PC-9 (cell line): ENCODE measurements at places on chromosomes 6 and 20. TPM values are rescaled to one million over a fixed set of nuclear protein-coding genes. Genes with fewer than 3 reads are reported as not detected.

ADGRF1 gene
- 112 and 162 TPM in 2 replicates for total RNA-seq

LPA gene
- total RNA-seq, result not detected in 2 replicates

CGA gene
- not detected in 2 replicates for total RNA-seq

SLC12A5 gene
- 6.0 and 8.7 TPM in 2 replicates for total RNA-seq

PAQR8 gene
- total RNA-seq, result 3.7 and 4.1 TPM in 2 replicates

PGC gene
- total RNA-seq, result not detected in 2 replicates

FAM184A gene
- total RNA-seq, result 0.85 and 1.1 TPM in 2 replicates

MTFR2 gene
- 10.5 and 12.6 TPM in 2 replicates for total RNA-seq

TBX18 gene
- not detected in 2 replicates for total RNA-seq

PACRG gene
- total RNA-seq, result not detected in 2 replicates

GRCh38 chr20:57826666-57827287 lies 117.0 kb upstream of the PMEPA1 start:
- DNase-seq, result no peak

- DNase-seq, result no peak
Observed at GRCh38 chr20:34887023-34887422, 10.6 kb downstream of the ACSS2 start.

GRCh38 chr6:137122612-137123011 lies 50.8 kb downstream of the IL22RA2 start:
- DNase-seq, result peak; percentile 46

- DNase-seq, result no peak
Observed at GRCh38 chr6:41934278-41935192, 7.1 kb downstream of the CCND3 start.

DNA sequence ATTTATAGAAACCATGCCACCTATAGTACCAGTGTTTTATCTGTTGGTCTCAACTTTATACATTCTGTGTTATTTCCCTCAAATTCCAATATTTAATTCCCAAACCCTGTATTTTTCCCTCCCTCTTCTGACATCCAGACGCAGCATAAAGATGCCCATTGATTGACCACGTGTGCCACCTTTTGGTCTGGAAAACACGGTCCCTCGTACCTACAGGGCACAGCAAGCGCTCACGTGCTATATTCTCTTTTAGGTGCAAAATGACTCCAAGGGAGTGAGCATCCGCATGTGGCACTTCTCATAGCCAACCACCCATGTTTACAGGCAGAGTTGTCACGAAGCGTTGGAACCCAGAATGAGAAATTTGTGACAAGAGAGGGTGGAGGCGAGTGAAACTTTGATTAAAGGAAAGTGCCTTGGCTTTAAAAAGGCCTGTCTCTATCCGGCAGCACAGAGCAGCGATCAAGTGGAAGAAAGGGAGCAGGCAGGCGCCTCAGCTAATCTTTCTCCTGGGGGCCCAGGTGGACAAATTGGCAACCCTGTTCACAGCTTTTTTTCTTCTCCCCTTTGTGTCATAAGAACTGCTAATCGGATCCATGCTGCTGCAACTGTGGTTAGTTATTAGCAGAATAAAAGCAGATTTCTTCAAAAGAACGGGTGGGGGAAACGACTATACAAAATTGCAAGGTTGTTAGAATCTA lies 225.9 kb downstream of the TMEM242 start:
- no peak for DNase-seq

- no peak for DNase-seq
Observed at GRCh38 chr6:79353226-79353625, 118.7 kb upstream of the HMGN3 start.

DNA sequence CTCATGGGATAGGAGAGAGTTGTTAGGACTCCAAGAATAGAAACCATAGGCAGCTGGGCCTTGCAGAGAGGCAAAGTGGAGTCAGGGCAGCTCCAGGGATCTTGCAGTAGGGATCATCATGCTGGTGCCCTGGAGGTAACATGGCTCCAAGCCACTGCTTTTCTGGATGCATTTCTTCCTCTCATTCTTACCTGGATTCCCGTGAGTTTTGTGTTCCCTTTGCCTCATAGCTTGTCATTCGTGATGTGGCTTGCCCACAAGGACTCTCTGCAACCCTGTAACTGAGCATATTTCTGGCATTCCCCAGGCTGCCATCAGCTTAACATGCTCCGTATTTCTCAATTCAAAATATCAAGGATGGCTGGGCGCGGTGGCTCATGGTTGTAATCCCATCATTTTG lies 5.3 kb downstream of the NHLRC1 start:
- DNase-seq, result no peak

DNA sequence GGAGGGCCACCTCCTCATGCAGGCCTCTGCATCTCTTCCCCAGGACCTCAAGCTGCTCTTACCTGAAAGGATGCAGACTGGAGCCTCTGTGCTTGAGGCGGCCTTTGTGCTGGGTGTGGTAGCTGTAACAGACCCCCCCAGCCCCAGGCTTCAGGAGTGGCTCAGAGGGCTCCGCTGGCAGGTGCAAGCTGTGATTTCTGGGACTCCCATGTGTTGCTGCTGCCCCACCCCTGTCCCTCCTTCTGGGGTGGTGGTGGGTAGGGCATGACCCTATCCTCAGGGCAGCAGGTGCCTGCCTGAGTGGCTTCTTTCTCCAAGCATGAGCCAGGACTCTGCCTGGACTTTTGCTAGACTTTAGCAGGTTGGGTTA lies 121.2 kb downstream of the SULF2 start:
- DNase-seq, result no peak

DNA sequence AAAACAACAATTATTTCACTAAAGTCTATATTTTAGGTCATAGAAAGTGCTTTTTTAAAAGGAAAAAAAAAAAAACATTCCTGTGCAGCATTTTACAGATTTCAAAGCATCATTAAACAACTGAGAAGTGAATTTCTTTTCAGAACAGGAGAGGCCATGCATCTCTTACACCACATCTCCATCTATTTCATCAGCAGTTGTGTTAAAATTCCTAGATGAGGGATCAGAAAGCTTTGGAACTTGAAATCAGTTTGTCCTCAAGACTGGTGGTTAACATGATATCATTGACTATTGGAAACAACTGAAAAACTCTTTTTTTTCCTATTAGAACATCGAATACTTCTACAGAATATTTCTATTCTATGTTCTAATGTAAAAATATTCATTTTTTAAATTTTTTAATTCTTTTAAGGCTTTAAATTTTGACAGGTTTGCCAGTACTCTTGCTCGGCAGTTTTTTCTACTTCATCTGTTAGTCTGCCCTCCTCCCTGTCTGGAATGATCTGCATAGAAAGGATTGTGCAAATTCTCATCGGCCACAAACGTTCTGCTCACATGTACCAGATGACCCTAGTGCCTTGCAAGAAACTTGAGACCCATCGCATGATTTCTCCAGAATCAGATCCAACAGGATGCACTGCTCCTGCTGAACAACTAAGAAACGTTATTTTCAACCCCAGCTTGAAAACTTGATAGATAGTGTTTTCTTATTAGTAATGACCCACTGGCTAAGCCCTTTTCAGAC lies 411.0 kb upstream of the AGPAT4 start:
- no peak for DNase-seq

- no peak for DNase-seq
Observed at GRCh38 chr6:106165885-106166485, 79.8 kb downstream of the PRDM1 start.

DNA sequence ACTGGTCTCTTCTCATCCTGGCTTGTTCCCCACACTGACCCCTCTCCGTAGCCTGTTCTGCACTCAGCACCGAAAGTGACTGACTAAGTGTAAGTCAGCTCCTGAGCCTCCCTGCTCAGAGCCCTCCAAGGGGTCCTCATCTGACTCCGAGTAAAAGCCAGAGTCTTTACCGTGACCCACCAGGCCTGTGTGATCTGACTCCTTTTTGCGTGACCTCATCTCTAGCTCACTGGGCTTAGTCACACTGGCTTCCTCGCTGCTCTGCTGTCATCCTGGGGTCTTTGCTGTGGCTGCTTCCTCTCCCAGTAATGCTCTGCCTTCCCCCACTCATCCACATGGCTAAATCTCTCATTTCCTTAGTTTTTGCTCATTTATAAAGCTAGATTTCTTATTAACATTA lies 116.6 kb downstream of the PLCB4 start:
- no peak for DNase-seq

DNA sequence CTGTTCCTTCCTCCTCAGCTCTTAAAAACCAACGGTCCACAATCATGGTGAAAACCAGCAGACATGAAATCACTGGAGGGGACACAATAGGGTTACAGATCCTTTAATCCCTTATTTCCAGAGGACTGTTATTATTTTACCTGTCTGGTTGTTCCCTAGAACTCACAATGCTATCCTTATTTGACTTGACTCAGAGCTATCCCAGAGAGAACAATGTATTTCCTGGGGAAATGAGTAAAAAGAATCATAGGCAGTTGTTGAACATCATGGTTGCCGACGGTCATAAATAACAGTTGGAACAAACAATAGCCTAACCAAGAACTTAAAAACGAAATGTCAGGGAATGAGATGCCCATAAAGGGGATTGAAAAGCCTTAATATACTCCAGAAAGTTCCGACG lies 9.3 kb downstream of the OR2H1 start:
- DNase-seq, result no peak

DNA sequence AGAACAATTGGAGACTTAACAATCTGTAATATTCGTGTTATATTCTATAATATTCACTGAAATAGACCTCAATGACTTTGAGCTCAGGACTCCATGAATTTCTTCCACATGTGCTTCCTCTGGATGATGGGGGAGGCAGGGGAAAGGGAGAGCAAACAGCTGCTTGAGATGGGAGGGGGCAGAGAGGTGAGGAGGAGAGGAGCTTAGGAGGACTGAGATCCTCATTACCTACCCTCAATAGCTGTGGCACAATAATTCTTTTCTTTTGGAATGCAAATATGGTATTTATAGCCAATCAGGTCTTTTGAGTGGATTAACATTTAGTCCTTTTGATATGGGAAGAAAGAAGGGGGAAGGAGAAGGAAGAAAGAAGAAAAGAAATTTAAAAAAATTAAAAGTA lies 64.1 kb upstream of the ZNF217 start:
- DNase-seq, result no peak

DNA sequence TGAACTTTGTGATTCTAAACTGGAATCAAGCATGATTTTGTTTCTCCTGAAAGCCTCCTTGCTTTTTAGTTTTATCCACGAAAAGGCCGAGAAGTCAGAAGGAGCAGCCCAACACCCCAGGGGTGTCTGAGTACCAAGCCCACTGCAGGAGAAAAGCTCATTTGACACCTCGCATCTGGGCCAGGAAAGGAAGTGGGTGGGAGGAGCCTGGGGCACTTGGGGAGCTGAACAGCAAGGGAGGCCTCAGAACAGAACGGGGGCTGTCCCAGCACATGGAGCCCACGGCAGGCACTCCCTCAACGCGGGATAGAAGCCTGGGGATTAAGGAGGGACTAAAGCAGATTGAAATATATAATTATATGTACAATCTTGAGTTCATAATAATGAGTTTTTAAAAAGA lies 6.6 kb downstream of the KIF25 start:
- no peak for DNase-seq

GRCh38 chr20:48717680-48718223 lies 110.0 kb downstream of the PREX1 start:
- DNase-seq, result no peak

GRCh38 chr20:20463933-20464374 lies 96.0 kb downstream of the INSM1 start:
- no peak for DNase-seq

- DNase-seq, result no peak
Observed at GRCh38 chr20:43383026-43383795, 74.5 kb upstream of the SRSF6 start.

- peak; percentile 65 for DNase-seq
Observed at GRCh38 chr6:12572896-12573827, 143.4 kb upstream of the PHACTR1 start.

DNA sequence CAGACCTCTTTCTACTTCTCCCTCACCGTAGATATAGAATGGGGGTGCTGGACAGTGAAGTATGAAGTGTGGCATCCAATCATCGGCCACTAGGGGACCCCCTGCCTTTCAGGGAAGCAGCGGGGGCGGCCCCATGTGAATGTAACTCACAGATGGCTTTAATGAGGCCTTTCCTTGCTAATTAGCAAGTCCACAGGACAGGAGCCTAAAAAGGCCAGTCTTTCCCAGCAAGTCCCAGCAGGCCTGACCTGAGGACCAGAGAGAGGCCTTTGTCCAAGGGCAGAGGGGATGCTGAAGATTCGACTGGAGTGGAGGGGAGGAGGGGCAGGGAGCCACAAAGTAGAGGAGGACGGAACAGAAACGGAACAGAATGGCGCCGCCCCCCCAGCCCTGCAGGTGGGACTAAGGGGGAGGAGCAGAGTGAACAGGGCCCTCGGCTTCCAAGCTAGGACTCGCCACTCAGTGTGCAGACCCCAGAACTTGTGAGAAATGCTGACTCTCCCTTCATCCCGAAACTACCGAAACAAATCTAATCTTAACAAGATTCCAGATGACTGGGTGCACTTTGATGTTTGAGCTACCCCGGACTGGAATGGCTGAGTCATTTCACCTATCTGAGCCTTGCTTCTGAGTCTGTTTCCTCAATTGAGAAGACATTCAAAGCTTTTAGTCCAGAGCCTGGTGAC lies 5.8 kb downstream of the C6orf132 start:
- no peak for DNase-seq

DNA sequence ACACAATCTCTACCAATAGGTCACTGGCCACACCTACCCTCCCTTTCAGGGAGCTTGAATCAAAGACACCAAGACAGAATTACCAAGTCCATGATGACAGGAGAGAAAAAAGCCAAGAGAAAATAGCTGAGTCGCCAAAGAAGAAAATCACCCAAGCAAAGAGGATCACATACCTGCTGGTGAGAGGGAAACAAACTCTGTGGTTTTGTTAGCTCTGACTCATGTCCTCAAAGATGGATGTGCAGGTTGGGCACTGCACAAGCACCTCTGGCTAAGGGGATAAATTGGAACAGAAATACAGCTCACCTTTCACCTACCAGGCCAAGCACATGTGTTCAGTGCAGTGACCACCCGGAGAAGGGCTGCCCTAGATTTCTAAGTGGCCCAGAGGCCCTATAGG lies 114.8 kb downstream of the TFAP2A start:
- peak; percentile 12 for DNase-seq

DNA sequence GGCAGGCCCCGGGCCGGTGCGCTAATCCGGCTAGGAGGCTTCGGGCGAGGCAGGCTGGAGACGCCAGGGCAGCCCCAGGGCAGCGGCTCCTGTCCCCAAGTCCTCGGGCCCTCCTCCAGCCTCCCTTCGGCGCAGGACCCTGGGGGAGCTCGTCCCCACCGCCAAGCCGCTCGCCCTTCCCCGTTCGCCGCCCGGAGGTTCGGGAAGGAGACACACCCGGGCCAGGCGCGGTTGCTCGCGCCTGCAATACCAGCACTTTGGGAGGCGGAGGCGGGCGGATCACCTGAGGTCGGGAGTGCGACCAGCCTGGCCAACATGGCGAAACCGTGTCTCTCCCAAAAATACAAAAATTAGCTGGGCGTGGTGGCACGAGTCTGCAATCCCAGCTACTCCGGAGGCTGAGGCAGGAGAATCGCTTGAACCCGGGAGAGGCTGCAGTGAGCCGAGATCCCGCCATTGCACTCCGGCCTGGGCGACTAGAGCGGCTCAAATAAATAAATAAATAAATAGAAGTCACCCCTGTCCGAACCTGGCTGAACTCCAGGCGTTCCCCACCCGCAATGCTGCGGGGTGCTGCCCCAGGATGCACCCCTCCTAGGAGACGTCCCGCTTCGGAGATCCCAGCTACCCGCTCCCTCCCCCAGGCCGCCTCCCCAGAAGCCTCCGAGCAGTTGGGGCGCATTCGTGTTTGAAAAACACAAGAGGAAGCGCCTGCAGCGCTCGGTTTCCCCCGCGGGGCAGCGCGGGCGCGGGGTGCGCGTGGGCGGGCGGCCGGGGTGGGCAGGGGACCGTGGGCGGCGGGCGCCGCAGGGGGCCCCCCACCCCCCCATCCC lies 27.5 kb downstream of the SERPINB9 start:
- DNase-seq, result peak; percentile 39

GRCh38 chr6:132788658-132789395 lies 9.6 kb downstream of the SLC18B1 start:
- no peak for DNase-seq
